MM.1S (cell line): ENCODE measurements at places on chromosomes 4 and X.

GRCh38 chr4:25523405-25523804 lies 132.2 kb upstream of the SLC34A2 start:
- no peak for DNase-seq

DNA sequence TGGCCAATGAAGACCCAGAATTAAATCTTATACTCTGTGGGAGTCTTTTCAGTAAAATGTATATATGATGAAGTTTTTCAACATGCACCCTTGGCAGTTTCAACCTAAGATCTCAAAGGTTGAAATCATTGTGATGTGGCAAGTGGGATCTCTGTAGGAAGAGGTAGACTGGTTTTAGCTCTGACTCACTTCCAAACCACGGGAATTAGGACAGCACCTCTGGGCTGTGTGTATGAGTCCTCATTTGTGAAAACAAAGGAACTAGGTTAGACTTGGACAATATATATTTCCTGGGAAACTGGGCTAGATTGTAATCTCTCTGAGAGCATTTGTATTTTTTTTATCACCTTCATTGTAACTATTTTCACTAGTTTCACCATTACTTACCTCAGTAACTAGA lies 333.0 kb downstream of the ADGRL3 start:
- no peak for DNase-seq

GRCh38 chr4:74161666-74162450 lies 3.9 kb downstream of the MTHFD2L start:
- DNase-seq: no peak

- no peak for DNase-seq
Observed at GRCh38 chr4:102390438-102390837, 45.2 kb upstream of the SLC39A8 start.

DNA sequence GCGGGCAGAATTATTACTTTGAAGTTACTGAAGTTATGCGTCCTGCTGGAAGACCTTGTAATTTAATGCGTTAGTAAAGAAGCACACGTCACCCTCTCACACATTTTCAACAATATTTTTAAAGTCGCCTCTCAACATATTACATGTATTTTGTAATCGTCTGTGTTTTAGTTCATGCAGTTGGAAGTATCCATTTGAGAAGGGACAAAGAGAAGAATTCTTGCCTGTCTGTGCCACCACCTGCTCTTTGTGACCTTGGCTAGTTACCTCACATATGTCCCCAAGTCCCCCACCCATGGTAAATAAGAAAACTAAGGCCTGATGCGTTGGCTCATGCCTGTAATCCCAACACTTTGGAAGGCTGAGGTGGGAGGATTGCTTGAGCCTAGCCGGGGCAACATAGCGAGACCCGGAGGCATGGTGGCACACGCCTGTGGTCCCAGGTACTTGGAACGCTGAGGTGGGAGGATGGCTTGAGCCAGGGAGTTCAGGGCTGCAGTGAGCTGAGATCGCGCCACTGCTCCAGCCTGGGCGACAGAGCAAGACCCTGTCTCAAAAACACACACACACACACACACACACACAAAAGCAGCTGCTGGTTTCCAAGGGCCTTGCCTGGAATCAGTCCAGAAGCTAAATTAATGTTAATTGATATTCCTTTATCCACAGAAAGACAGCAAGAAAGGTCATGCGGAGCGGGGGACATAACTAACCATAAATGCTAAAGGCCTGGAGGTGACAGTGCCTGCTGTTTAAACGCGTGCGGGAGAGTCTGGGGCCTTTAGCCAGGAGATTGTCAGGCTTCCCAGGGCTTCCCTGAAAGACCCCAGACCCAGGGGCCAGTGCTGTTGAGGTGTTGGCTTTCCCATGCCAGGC lies 811 bp downstream of the TMEM187 start:
- no peak for DNase-seq

- DNase-seq: peak; percentile 69
Observed at GRCh38 chrX:30735839-30736238, 82.6 kb downstream of the GK start.

DNA sequence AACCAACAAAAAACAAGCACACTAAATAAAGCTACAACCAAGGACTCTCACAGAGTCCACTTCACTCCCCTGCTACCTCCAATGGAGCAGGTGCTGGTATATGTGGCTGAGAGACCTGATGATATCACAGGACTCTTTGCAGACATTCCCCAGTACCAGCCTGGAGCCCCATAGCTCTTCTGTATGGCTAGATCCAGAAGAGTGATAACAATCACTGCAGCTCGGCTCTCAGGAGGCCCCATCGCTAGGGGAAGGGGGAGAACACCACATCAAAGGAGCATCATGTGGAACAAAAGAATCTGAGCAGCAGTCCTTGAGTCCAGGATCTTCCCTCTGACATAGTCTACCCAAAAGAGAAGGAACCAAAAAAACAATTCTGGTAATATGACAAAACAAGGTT lies 237.1 kb upstream of the TLL1 start:
- DNase-seq: no peak

GRCh38 chr4:22129454-22130029 lies 181.0 kb upstream of the KCNIP4 start:
- DNase-seq: peak; percentile 38

DNA sequence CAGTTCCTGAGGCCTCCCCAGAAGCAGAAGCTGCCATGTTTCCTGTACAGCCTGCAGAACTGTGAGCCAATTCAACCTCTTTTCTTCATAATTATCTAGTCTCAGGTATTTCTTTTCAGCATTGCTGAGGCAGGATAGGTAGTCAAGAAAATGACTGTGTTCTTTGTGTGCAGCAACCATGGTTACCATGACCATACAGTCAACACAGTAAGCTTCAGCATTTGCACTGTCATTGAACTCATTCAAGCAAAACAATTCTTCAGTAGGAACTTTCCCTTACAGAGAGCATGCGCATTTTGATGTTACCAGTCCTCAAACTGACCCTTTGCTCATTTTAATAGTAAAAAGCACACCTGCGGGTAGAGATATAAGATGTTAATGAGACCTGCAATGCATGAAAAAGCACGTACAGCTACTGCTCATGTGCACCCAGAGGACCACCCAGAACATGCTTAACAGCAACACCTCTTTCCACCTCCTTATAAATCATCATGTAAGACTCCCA lies 180.8 kb downstream of the PRKX start:
- DNase-seq: no peak

GRCh38 chr4:163967710-163968109 lies 473.2 kb downstream of the TMA16 start:
- no peak for DNase-seq

- DNase-seq: no peak
Observed at GRCh38 chr4:37338972-37339371, 94.4 kb downstream of the NWD2 start.

- DNase-seq: no peak
Observed at GRCh38 chr4:139720806-139721205, 55.2 kb downstream of the MGST2 start.

GRCh38 chrX:153917869-153918268 lies 8.2 kb downstream of the ARHGAP4 start:
- DNase-seq: no peak

DNA sequence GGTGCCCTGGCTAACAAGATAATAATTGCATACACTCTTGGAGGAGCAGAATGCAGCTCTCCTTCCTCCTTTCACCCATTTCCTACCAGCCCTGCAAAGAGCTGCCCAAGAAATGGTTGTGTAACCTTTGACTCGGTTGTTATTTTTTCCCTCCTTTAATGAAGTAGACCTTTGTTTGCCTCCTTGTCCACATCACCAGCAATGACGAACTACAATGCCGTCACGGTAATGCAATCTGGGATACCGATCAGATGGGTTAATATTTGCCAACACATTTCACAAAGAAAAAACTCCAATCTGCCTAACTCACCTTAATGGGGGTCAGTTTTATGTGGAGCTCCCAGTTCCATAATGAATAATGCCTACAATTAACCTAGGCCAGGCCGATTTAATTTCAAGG lies 32.0 kb downstream of the GPRIN3 start:
- DNase-seq: no peak

DNA sequence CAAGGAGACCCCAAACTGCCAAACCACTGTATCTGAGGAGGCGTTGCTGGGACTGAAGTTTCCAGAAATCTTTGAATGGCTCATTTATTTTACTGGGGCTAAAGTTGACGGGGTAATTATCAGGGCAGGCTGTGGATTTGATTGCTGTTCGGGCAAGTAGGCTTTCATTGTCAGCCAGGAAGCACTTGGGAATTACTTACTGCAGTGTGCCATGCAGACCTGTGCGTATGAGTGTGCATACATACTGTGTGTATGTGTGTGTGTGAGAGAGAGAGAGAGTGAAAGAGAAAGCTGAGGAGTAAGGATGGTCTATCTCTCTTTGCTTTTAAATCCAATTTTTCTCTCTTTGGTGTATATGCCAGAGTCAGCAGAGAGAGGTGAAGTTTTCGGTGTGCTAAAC lies 122.7 kb downstream of the NPNT start:
- DNase-seq: no peak

DNA sequence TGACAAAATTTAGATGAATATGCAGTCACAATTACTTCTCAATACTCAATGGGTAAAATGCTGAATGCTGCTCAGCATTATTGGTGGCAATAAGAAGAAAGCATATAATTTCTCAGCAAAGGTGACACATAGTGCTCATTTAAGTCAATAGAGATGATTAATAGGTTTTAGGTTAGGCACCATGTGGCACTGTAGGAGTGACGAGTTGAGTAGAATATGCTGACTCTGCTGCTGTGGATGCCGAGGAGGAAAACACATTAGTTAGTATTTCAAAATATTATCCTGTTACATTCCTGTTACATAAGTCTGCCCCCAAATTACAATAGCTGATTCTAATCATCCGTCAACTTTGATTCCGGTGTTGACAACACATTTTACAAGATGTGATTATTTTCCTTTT lies 13.7 kb upstream of the CXCL5 start:
- no peak for DNase-seq

DNA sequence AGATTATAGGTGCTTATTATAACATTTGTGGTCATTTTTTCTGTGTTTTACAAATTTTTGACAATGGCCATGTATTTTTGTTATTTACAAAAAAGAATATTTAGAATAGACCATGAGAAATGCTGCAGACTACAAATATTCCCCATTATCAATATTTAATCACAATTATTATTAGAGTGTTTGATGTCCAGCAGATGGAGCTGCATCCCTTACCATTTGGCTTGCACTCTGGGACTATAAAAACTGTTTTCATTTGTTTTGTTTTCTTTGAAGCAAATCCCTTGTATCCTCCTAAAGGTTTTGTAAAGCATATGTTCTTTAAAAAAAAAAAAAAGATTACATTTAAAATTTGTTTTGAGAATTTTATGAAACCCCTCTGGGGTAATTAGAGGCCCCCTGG lies 85.6 kb upstream of the CXorf66 start:
- peak; percentile 12 for DNase-seq

- no peak for DNase-seq
Observed at GRCh38 chrX:77114501-77114900, 332.7 kb upstream of the FGF16 start.

DNA sequence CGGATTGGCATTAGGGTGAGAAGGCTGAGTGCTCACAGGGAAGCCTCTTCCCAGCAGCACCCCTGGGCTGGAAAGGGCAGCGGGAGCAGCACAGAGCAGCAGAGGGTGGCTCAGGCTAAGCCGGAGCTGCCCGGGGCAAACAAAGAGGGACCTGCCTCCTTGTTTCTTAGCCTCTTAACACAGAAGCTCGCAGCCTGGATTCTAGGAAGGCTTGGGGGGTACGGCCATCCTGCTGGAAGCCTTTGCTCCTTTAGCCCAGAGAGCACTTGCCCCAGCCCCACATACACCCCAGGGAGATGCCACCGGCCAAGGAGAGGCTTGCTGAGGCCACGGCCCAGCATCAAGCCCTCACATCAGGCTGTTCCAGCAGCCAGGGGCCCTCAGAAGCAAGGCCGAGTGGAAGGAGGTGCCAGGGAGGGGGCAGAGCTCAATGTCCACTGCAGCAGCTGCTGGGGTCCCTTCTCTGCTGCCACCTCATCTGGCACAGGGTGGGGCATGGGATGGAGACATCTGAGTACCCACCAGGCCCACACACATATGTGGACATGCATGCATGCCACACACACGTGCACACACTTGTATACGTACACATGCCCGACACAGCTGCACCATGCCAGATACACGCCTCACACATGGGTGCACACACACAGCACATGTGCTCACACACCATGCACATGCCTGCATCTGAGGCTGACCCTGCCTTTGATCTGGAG lies 20.3 kb upstream of the SPON2 start:
- DNase-seq: no peak

DNA sequence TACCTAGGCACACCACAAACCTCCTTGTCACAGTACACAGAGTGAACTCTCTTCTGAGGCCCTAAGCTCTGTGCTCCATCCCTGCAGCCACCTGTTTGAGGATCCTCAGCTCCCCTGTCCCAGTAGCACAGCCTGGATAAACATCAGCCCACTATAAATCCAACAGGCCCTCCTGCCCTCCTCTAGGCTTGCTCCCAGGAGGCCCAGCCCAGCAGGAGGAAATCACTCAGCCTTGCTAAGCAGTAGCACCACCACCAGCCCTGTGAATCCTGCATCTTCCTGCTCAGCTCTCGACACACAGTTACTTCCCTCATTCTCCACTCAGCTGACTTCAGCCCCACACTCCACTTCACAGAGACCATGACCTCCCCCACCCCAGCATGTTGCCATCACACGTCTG lies 273.9 kb downstream of the BCOR start:
- no peak for DNase-seq
